ENCODE measurements at places on chromosomes 13 and 19.

GRCh38 chr13:103371271-103371670 lies 305.1 kb upstream of the SLC10A2 start:
- DNase-seq: no peak

DNA sequence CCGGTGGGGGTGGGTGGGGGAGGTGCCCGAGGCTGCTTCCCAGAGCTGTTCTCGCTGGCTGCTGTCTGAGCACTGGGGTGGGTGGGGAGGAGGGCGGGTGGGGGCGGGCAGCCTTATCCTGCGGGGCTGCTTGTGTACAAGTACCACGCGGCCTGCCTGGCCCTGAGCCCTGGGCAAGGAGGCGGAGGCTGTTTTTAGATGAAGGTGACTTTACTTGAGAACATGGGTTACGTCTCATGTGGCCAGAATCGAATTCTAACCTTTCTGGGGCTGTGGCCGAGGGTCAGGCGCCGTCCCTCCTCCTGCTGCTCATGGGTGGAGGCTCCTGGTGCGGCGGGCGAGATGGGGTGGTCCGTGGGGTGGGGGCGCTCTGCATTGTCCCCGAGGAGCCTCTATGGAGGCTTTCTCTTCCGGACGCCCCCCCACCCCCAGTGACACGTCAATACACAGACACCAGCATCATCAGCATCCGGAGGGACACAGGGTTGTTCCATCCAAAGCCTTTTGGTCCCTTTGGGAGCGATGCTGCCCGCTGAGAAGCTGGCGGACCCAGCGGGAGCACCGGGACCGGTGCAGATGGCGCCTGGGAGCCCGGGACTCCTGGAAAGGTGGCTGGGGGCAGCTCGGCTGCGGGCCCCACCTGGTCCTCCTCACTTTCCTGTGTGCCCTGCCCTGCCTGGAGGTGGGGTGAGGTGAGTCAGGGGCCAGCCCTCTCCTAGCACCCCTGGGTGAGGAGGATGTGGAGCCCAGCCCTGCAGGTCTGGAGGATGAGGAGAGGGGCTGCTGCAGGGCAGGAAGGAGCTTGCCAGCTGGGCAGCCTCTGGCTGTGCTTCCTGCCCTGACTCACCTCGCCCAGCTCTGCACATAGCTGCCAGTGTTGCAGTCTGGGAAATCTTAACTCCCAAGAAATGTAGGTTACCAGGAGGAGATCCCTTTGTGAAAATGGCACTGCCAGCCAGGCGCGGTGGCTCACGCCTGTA lies 3.4 kb downstream of the BSG start:
- DNase-seq: no peak

DNA sequence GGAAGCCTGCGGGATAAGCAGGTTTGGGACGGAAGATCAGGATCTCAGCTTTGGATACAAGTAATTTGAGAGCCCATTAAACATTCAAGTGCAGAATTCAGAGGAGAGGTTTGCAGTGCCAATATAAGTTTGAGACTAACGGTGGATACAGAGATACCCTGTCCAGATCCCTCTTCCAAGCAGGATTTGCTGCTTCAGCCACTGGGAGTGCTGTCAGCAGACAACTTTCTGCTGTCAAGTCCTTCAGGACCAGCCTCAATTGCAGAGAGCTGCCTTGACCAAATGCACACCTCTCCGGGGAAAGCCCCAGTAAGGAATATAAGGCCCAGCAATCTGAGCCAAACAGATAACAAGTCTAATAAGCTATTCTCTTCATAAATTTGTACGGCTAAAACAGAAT lies 46.1 kb upstream of the ZNF780A start:
- DNase-seq: no peak

DNA sequence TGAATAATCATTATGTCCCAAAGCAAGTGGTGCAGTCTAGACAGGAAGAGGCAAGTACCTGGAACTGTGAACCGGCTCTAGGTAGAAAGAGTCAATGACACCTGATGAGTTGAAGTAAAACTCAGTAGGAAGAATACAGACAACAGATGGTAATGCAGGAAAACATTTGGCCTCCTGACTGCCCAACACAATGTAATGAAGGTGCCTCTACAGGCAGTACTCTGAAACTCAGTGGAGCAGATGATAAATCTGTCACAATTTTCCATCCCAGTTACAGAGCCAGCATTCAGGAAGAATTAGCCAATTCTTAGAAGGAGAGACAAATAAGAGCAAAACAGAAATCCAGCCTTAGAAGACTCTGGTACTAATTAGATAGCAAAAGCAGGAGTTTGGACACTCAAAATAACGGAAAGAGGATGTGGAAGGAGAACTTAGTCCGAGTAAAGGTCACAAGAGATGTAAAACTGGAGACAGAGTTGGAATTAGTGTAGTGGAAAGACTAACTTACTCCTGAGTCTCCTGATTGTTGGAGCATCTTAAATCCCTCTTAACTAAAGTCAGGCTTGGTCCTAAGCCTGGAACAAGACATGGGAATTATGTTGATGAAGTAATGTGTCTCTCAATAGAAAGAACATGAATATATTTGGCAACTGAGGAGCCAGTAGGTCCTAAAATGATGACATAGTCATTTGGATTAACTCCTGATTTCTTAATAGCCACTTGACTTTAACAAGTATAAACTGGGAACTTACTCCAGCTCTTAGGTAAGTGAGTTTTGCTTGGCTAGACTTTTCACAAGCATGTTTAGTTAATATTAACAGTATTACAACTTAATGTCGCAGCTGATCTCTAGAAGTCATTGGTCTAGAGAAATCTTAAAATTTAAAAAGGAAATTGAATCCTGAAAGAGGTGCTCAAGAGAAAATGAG lies 457.3 kb upstream of the MIR17HG start:
- no peak for DNase-seq

GRCh38 chr13:27631156-27631555 lies 9.5 kb downstream of the POLR1D start:
- DNase-seq: no peak

DNA sequence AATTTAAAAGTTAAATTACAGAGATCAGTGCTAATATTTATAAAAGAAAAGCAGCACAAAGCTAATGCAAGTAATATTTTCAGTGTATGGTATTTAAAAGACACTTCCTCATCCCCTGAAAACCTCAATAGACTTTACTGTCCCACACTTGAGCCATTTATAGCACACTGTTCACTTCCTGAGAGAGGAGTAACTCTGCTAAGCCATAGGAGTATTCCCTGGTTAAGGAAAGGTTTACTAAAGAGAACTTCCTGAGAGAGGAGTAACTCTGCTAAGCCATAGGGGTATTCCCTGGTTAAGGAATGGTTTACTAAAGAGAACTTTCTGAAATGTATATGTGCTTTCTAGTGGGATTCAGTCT lies 159.4 kb downstream of the NHLRC3 start:
- no peak for DNase-seq

GRCh38 chr19:40601134-40601974 lies at the start of gene LTBP4:
Gene LTBP4, plus strand, starts transcription at chr19:40601369. Its CDS starts 19 bp downstream, at chr19:40601388.
- no peak for DNase-seq

DNA sequence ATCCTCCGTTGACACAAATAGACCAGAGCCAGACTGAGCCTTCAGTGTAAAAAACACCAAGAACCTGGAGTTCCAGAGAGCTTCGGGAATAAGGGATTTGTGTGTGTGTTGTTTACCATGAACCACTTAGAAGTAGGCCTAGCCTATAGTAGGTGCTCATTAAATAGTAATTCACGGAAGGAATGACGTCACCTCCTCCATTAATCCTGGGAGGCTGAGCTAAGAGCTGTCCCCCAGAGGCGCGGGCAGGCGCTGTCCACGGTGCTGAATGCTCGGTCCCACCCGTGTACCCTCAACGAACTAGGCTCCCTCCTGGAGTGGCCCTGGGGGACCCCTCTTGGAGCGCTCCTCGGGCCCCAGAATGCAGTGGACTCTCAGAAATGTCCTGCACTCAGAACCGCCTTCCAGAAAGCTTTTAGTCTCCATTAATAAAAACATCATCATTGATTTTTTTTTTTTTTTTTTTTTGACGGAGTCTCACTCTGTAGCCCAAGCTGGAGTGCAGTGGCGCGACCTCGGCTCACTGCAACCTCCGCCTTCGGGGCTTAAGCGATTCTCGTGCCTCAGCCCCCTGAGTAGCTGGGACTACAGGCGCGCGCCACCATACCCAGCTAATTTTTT lies 6.5 kb downstream of the UNC13A start:
- DNase-seq: no peak

GRCh38 chr13:24777171-24777570 lies 13.2 kb downstream of the RNF17 start:
- no peak for DNase-seq

DNA sequence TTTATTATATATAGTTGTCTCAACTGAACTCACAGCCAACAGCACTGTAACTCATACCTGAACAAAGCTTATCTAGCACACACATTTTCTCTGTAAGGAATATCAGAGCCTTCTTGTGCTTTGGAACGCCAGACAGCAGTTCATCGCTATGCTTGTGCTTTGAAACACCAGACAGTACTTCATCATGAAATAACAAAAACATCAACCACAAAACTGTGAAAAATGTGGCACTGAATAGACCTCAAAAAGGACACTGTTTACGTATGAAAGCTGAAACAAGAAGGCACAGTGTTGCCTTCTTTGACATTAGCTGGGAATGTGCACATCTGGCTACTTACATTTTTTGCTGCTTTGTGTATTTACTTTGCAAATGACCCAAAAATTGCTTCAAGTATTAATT lies 160.2 kb downstream of the PDS5B start:
- no peak for DNase-seq

DNA sequence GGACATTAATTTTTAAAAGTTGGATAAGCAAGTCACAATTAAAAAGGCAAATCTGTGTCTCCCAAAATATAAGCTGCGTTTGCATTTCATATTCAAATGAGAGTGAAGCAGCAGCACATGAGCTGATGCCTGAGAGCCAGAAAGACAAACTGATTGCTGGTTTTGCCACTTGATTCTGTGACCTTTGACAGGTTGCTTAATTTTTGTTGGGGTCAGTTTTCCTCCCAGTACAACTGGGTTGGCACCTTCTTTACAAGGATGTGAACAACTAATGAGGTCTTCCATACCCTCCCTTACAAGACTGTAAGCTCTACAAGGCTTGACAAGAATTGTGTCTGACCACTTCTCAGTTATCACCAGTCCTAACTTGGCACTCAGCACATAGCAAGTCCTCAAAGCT lies 8.1 kb upstream of the KLF12 start:
- DNase-seq: no peak

DNA sequence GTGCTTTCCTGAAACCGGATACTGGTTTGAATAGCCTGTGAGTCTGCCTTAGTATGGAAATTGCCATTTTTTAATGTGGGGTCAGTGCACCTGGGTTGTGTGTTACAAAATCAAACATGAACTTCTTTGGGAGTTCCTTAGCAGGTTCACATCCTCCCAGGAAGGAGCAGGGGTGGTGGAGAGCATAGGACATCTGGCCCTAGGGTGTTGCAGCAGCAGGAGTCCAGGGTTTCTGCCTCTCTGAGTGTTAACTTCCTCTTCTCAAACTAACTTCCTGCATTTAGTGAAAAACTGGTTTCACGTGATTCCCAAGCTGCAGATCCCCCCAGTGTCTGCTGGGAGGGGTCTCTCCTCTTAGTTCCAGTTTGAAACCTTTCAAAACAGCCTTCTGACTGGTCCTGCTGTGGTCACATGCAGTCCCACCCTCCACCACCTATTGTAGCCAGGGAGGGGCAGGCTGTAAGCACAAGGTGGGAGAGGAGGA lies 7.2 kb downstream of the RNASEH2B start:
- no peak for DNase-seq

- DNase-seq: no peak
These were observed 23.2 kb downstream of the STOML3 start for GRCh38 chr13:38967446-38967845.

DNA sequence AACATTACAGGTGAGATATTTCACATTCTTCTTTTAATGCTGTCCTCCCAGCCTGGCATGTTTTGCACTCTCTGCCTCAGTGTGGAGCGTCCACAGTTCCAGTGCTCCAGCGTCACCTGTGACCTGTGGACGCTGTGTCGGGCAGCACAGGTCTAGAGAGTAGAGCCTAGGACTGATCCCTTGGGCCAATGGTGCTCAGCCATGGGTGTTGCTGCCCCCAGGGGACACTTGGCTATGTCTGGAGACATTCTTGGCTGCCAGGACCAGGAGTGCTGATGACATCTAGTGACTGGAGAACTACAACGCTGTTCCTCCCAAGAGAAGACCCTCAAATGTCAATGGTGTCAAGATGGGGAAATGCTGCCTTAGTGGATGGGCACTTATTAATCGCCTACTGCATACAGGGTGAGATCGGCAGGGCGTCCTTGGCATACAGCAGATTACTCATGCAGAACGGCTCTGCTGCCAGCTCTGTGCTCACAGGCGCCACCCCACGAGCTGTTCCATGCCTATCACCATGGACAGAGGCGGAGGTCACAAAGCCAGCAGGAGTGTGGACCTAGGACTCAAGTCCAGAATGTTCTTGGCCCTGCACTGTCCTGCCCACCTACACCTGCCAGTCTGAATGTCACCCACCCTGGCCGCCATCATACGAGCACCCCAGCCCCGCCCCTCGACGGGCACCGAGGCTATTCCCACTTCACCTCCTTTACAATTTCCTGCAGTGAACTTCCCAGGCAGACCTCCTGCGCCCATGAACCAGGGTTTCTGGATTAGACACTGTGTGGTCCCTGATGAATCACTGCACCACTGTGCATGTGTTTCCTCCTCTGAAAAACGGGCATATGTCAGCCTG lies 13.9 kb upstream of the MADCAM1 start:
- DNase-seq: no peak

DNA sequence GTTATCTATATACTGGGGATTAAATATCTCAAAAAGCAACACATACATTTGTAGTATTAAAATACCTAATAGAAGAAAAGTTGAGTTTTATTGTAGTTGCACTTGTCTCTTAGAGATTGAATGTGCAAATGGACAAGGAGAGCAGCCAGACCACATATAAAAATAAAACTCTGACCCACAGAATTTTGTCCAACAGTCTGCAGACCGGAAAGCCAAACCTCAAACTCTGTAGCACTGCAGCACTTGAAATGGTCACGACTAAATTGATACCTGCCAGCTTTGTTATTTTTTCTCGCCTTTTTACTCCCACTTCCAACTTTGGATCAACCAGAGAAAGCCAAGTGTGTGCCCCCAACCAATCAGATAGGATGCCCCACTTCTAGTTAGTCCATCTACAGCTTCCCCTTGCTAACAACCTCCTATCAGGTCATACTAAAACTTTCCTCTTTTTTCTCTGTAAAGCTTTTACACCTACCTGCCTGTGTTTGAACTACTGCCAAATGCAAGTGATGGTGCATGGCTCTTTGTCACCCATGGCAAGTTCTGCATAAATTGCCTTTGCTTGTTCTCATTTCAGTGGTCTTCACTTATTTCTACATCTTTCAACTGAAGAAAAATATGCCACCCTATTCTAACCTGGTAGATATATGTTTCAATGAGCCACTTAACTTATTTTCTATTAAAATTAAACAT lies 1250.7 kb upstream of the SPRY2 start:
- DNase-seq: no peak

DNA sequence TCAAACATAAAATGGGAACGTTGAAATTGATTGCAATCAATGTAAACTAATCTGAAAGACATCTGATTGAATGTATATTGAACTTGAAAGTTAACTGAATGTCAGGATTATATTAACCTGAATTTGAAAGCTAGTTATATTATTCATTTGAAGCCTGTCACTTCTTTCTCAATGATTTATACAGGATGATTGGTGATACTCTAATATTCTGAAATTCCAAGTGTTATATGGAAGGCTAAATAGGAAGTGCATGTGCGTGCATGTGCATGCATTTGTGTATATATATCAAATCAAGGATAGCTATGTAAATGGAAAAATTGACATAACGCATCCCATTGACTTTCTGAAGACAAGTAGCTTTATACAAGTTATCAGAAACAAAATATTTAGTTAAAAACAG lies 143.3 kb downstream of the LMO7 start:
- no peak for DNase-seq

- DNase-seq: no peak
These were observed 896.5 kb downstream of the UQCRFS1 start for GRCh38 chr19:28316464-28316863.

Measured in SJSA1 (cell line).